ENCODE measurements at places on chromosomes 3 and 15.

GRCh38 chr3:197309528-197310361 lies 11.3 kb upstream of the DLG1 start:
- DNase-seq = no peak

GRCh38 chr3:39917065-39917773 lies 107.8 kb downstream of the MYRIP start:
- no peak for DNase-seq

DNA sequence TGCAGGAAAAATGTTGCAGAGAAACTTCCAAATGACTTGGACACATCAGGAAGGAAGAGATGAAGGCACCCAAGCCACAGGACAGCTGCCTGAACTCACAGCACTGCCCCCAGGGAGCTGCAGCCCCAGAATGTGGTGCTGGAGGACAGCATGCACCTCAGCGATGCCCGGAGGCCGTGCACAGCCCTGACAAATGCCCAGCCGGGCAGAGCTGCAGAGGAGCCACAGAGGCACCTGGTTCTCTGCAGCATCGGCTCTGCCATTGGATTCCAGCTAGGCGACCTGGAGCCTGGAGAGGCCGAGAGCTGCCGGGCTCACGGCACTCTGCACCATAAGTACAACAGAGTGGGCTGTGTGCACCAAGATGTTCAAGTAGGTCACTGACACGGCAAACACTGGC lies 97.5 kb downstream of the OCA2 start:
- no peak for DNase-seq

GRCh38 chr3:196537319-196537984 lies 22.3 kb upstream of the SMCO1 start:
- DNase-seq = no peak

- no peak for DNase-seq
These were observed 182.3 kb downstream of the OR4M2 start for GRCh38 chr15:22262613-22263020.

DNA sequence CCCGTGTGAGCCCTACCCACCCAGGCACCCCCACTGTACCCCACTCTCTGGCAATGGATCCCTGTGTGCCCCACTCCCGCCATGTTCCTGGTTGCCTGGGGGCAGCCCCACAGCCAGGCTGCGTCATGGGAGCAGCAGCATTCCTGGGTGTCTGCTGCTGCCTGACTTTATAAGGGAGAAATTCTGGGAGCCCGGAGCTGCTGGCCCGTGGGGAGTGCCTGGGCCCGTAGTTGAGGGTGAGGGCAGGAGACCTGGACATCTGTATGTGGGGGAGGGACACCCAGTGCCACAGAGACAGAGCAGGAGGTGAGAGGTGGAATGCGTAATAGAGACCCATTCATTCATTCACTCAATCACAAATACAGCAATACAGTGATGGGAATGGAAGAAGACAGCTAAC lies 15.1 kb downstream of the CSPG4 start:
- no peak for DNase-seq

GRCh38 chr3:173733029-173733652 lies 335.6 kb downstream of the NLGN1 start:
- DNase-seq = no peak

DNA sequence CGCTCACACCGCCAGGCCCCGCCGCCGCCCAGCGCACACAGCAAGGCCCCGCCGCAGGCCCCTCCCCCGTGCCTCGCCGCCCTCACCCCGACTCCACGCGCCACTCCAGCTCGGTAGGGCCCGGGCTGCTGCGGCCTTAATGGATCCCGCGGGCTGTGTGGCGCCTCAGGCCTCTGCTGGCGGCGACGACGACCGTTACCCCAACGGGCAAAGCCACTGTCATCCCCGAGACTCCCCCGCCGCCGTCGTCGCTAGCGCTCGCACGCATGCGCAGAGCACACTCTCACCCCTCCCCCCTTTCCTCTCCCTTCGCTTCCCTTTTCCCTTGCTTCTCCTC lies at the start of gene MSL2:
MSL2 (minus strand) TSS at position 272 of the 337 bp plus-strand sequence. CDS start 1,222 bp downstream, outside the sequence.
- DNase-seq = peak; percentile 75

DNA sequence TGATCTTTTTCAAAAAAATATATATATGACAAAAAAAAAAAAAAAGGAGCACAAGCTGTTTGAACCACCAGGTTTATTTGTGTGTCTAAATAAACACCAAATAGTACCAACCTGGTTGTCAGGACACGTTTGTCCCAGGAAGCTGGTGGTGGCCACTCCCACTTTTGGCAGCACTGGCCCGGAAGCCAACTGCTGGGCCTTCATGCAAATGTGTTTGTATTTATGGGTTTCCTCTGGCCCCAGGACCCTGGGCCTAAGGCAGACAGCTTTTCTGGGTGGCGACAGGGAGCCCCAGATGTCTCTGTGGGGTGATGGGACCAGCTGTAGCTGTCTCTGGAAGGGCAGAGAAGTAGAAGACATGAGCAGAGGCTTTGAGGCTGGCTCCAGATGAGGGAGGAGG lies 31.6 kb downstream of the PRKCD start:
- no peak for DNase-seq

DNA sequence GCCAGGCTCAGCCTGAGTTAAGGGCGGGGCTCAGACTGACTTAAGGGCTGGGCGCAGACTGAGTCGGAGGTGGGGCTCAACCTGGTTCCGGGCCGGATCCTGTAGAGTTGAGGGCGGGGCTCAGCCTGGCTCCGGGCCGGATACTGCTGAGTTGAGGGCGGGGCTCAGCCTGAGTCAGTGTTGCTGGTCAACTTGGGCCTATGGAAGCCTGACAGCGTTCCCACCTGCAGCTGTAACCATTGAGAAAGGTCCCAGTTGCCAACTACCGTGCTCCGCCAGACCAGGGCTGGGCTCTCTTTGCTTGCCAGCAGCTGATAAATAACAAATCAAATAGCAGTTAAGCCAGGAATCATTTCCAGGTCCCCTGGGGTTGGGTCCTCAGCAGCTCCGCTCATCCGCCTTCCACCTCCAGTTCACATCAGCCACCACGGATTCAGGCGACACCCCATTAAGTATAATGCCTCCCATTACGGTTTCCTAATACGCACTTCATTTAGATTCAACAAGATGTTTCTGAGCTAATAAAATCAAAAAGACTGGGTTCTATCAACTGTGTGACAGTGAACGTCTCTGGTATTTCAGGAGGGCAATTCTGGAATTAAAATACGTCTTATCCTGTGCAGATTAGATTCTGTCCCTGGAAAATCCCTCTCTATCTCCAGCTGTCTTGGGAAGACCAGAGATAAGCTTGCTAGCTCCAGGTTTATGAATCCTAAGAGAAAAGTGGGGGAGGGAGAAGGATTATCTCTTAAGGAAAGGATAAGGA lies 7.3 kb downstream of the GRIP2 start:
- no peak for DNase-seq

DNA sequence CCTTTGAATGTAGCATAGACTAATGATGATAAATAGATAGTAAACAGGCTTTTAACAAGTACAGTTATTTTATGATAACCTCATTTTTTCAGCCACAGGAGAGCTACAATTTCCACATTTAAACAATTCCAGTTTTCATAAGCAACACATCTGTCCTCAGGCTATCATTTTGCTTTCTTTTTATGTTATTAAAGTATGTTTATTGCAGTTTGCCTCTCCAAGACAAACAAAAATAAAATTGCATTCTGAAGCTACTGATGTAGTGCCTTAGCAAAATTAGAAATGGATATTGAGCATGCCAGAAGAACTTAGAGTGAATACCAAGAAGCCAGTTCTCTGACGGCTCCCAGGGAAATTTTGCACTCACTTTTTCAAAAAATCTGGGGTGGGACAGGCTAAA lies 140.6 kb upstream of the ABHD17C start:
- no peak for DNase-seq

- DNase-seq = no peak
These were observed 1.9 kb upstream of the KNSTRN start for GRCh38 chr15:40380636-40381035.

GRCh38 chr3:109316162-109316730 lies at the start of gene DPPA2:
Gene DPPA2 (minus strand): TSS chr3:109316517. CDS start chr3:109314542, 1,975 bp downstream.
- no peak for DNase-seq

- no peak for DNase-seq
These were observed 559.9 kb upstream of the ARPP21 start for GRCh38 chr3:35079403-35079802.

DNA sequence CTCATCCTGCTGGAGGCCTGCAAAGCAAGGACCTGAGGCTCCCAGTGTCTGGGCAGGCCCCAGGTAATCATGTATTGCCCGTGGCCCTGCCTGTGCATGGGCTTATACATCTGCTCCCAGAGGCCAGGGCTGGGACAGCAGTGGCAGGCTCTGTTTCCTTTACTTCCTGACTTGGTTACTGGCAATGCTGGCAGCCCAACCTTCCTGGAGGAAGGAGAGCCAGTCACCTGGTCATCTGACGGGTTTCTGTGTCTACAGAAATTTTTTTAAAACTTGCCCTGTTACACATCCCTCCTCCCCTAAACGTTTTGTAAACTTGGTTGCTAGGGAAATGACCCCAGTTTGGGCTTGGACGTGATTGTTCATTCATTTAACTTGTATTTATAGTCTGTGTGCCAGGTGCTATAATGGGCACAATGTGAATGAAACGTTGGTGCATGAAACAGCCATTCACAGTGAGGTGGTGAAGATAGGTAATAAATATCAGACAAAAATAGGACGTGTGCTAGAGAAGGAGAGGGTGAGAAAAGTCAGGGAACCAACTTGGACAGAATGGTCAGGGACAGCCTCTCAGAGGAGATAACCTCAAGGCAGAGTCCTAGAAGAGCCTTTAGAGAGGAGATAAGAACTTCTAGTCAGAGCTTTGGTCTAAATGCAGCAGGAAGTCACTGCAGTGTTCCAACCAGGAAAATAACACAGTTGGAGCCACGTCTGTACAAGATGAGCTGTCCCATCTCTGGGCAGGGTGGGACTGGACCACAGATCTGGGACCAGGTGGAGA lies 14.1 kb downstream of the TEX264 start:
- DNase-seq = no peak

- DNase-seq = no peak
These were observed 261.4 kb downstream of the FHIT start for GRCh38 chr3:60989626-60990441.

- no peak for DNase-seq
These were observed 514 bp upstream of the PPP4R2 start for GRCh38 chr3:72996121-72996472.

- no peak for DNase-seq
These were observed 50.2 kb upstream of the NSMCE3 start for GRCh38 chr15:29319823-29320222.

- no peak for DNase-seq
These were observed 1.9 kb downstream of the UBP1 start for GRCh38 chr3:33438284-33438668.

GRCh38 chr3:140091143-140091542 lies 156.2 kb downstream of the CLSTN2 start:
- DNase-seq = no peak

DNA sequence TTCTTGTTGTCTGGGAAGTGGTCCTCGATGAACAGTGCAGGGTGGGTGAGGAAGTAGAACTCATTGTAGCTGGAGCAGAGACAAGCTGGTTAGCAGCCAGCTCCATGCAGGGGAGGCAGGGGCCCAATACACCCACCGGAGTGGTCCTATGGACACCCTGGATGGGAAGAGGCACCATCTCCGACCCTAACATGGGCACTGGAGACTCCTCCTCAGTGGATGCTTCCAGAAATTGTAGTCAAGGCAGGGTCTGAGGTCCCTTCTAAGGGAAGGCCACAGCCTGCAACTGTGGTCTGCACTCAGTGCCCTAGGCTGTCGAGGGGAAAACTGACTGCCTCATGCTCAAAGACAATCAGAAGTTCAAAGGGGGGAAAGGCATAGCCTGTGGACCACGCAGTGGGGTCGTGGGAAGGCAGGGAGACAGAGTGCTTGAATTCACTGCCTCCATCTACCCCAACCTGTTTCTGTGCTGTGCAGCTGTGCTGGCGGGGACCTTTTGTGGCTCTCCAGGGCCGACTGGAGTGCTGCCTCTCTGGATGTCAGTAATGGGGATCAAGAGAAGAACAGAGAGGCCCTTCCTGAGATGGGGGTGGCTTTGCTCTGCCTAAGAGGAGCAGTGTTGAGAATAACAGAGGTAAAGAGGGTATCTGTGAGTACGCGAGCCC lies 41.9 kb downstream of the KY start:
- no peak for DNase-seq

GRCh38 chr3:49081429-49081828 lies 12.4 kb downstream of the QRICH1 start:
- no peak for DNase-seq
